NB4 (cell line): ENCODE measurements at places on chromosomes 1 and 21.

DNA sequence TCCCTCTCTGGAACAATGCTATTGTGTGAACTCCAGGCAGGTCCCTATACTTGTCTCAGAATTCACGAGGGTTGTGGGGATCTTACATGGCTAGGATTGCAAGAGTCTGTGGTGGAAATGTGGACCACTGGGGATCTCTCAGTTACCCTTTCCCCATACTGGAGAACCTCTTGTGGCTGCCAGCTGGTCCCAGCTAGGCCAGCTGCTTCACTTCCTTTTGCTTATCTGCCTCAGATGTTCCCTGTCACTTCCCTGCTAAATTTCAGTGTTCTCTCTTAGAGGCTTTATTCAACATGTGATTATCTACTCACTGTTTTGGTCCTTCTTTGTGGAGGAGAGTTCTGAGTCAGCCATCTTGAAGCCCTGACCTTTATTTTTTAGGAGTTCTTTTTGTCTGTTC is 75.9 kb upstream of the SAMD13 start:
- DNase-seq = peak; percentile 12

DNA sequence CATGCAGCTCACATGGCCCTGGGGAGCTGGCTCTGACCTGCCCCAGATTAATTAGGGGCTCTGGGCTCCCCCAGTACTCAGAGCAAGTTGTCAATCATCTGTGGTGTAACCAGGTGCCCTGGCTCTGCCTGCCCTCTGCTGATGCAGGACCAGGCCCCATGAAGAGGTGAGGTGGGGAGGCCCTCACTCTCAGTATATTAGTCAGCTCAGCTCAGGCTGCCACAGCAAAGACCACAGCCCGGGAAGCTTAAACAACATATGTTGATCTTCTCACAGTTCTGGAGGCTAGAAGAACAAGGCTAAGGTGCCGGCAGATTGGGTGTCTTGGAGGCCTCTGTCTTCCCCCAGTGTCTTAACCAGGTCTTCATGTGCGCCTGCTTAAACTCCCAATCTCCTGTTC is 66.5 kb downstream of the FCRL5 start:
- DNase-seq = no peak

GRCh38 chr1:157937744-157938143 is 55.7 kb upstream of the KIRREL1 start:
- DNase-seq = no peak

DNA sequence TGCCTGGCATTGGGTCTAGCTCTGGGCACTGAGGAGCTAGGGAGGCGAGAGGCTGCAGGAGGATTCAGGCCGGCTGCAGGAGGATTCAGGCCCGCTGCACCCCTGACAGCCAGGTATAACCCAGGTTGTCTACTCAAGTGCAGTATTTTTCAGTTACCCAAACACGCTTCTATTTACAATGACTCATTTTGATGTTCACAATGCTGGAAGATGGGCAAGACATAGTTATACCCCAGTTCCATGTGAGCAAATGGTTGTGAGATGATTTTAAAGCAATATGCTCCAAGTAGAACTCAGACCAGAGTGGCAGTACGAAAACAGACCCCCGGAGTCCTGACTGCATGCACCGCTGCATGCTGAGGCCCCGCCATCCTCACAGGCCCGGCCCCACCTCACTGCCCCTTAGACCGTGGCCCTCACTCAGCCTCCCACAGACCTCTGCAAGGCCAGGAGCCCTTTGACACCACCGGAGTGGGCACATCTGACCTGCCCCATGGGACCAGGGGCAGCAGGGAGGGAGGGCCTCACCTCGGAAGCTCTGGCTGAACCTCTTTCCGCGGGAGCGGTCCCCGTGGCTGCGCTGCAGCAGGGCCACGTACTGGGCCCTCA is 553 bp downstream of the LEFTY1 start:
- DNase-seq = no peak

DNA sequence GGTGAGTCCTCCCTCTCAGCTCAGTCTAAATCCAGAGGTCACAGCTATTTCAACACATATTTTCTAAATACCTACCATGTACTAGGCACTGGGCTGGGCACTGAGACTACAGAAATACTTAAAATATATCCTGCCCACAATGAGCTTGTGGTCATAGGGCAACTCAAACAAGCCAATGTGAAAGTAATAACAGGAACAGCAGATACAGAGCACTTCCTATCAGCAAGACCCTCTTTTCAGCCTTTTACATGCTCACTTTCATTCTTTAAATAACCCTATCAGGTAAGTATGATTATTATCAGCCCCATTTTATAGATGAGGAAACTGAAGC is 71.9 kb downstream of the CD34 start:
- no peak for DNase-seq

- no peak for DNase-seq
Observed at GRCh38 chr1:240487493-240487892, 124.5 kb downstream of the GREM2 start.

DNA sequence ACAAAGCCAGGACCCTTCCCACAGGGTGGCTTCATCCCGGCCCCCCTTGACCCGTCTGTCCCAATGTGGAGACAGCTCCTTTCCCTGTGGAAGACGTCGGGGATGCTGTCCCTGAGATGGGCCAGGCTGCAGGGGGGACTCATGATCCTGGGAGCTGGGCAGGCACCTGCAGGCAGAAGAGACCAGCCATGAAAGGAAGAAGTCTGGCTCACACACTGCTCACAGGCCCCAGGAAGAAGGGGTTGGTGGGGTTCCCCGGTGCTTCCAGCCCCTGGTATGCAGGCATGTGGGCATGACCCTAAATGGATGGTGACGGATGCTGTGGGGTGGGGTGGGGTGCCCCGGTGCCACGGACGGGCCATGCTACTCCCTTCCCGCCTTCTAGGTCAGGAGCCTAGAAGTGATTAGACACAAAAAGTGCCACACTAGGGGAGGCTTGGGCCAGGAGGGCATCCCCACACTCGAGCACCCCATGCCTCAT is 8.3 kb downstream of the ACTRT2 start:
- no peak for DNase-seq

DNA sequence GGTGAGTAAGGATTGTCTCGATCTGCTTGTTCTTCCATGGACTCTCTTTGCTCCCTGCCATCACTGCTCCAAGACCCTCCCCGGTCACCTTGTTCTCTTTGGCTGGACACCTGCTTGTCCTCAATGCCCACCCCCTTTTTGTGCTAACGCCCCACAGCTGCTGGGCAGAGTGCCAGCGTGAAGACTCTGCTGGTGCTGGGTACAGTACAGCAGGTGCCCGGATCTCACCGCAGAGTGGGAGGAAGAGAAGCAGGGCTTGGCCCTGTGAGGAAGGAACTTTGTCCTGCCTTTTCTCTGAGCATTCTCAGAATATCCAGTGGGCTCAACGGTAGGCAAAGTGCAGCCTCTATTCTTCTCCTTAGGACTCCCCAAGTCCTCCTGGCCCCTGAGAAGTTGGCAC is 90.1 kb downstream of the PLXNA2 start:
- no peak for DNase-seq

DNA sequence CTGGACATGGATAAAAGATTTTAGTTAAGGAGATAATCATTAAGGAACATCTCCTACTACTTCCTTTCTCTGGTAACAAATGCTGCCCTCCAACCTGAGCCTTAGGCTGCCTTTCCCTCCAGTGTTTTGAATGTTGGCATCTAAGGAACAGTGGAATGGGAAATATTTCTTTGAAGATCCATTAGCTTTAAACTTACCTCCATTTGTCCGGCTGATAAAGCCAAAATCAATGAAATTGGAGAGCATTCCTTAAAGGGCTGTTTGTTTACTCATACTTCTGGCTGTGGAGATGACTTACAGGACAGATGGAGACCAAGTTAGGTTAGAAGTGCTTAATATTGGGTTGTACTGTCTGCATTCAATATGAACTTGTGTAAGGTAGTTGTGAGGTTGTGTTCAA is 439.1 kb downstream of the PLA2G4A start:
- no peak for DNase-seq

- no peak for DNase-seq
Observed at GRCh38 chr1:54574158-54574778, 26.2 kb downstream of the ACOT11 start.

DNA sequence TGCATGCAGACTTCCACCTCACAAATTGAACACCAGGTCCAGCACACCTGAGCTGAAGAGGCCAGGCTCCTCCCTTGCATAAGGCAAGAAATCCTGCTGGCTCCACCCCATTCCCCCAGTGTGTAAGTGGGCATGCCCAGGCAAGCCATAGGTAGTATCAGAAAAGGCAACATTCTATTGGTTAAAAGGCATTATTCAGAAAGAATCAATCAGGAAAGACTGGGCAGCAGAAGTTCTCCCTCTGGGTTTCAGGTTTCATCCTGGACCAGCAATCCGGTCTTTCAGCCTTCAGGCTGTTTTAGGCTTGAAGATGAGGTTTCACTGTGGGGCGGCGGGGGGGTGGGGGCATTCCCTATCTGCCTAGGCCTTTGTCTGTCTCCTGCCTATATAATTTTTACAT is 42.0 kb upstream of the LHX8 start:
- no peak for DNase-seq

- no peak for DNase-seq
Observed at GRCh38 chr1:114750780-114751179, 7.0 kb downstream of the CSDE1 start.

GRCh38 chr1:58812468-58812867 is 28.6 kb upstream of the JUN start:
- no peak for DNase-seq

- no peak for DNase-seq
Observed at GRCh38 chr1:247291833-247292561, 36.1 kb downstream of the VN1R5 start.

DNA sequence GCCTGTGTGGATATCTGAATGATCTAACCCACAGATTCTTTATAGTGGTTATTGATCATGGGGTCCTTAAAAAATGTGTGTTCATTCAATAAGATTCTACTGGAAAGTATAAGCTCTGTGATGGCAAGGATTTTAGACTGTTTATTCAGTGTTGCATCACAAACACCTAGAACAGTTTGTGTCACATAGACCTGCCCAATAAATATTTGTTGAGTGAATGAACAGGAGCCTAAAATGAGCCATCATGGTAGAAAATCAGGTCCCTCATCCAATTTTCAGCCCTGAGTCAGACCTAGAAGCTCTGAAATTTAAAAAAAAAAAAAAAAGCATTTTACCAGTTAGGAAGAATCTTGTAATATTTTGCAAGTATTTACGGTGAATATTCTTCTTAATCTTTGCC is 2.3 kb upstream of the RGSL1 start:
- DNase-seq = no peak

DNA sequence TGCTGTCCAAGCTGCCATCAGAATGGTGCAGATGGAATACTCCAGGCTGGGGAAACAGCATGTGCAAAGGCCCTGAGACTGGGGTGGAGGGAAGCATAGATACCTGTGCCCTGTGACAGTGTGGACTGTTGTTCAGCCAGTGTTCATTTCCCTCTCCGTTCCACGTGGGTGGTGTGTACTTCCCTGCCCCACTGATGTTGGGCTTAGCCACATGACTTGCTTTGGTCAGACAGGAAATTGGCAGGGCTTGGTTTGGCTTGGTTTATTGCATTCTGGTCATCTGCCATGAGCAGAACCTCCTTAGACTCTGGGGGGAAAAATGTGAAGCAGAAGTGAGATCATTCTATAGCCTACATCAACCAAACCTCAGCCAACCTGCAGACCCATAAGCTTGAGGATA is 102.4 kb upstream of the IGSF21 start:
- DNase-seq = no peak

GRCh38 chr1:235473806-235474205 is 30.4 kb downstream of the B3GALNT2 start:
- no peak for DNase-seq
